Renal cortical epithelial cell (primary cell): ENCODE measurements at places on chromosomes 4 and X. TPM values are rescaled to one million over a fixed set of nuclear protein-coding genes. Genes with fewer than 3 reads are reported as not detected.

DNA sequence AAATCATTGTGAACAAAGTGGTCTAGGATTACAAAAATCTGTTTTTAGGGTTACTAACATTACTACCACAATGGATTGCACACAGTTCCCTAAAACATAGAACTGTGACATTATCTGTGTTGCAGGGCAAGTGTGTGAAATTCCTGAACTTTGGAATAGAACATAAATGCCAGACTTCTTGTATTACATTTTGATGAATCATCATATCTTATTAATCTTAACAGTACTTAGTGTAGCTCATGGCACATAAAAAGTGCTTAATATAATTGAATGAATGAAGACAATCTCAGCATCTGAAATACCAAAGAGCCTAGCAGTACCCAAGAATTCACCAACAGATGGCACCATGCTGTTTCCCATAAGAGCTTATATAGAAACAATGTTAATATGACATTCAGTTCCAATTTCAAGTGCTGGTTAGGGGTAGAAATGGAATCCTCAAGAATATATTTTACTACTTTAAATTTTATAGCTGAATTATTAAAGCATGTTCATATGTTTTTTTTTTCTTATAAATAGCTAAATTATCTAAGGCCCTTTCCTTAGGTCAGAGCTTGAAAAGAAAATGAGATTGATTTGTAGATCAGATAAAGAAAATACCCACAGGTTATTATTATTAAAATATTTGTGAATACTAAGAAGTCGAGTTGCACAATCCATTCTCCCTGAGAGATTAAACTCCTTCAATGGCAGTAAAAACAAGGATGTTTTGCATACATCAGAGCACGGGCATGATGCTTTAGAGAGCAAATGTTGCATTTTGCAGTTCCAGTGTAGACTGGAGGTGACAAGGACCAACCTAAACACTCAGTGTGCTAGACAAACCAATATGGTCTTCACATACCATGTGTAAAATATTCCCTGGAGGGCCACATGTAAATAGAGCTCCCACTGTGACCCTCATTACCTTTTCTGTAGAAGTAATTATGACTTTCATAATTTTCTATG is 25.7 kb upstream of the SHISA3 start:
- peak; percentile 78 for DNase-seq

- DNase-seq = no peak
These were observed 92.8 kb upstream of the HSD17B10 start for GRCh38 chrX:53526999-53527398.

DNA sequence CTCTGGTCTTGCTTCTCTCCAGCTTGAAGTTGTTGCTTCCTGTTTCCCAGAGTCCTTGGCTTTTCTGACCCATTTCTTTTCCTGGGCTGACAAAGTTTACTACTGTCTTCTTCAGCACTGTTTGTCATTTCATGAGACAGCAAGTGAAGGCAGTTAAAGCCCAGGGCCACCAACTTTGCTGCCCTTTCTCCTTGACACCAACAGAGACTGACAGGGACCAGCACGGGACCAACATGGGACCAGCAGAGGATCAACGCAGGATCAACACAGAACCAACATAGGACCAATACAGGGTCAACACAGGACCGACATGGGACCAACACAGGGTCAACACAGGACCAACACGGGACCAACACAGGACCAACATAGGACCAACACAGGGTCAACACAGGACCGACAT is 34.9 kb downstream of the RNF212 start:
- DNase-seq = no peak

Gene SOWAHB
- total RNA-seq = 6.9 and 36.6 TPM in 2 replicates

Gene PCDH10
- total RNA-seq = 0.17 and 0.40 TPM in 2 replicates
